Neural cell (in vitro differentiated cells): ENCODE measurements at places on chromosomes 4 and X. TPM values are rescaled to one million over a fixed set of nuclear protein-coding genes. Genes with fewer than 3 reads are reported as not detected.

SMARCAD1 gene
- 118 and 129 TPM in 2 replicates for polyA plus RNA-seq

MAMLD1 gene
- polyA plus RNA-seq, result 1.4 and 2.0 TPM in 2 replicates

BGN gene
- not detected in 2 replicates for polyA plus RNA-seq

KLHL13 gene
- polyA plus RNA-seq, result 15.2 and 15.7 TPM in 2 replicates

FTSJ1 gene
- 76.5 and 83.5 TPM in 2 replicates for polyA plus RNA-seq

HPSE gene
- 0.16 TPM in 1 of 2 replicates, not detected in the other for polyA plus RNA-seq
